Left colon (tissue), 2 donors: ENCODE measurements at places on chromosomes 1 and 21. TPM values are rescaled to one million over a fixed set of nuclear protein-coding genes. Genes with fewer than 3 reads are reported as not detected.

FAM72D gene
- total RNA-seq = 0.89 TPM

NIBAN1 gene
- 27.5 TPM for total RNA-seq

RGSL1 gene
- total RNA-seq = not detected

BGLAP gene
- total RNA-seq = 1.1 TPM

AMY1B gene
- total RNA-seq = not detected

KIAA0040 gene
- total RNA-seq = 14.8 TPM

DUSP10 gene
- total RNA-seq = 5.2 TPM

EPHA2 gene
- total RNA-seq = 48.1 TPM

AZIN2 gene
- total RNA-seq = 10.1 TPM

OR2T11 gene
- total RNA-seq = not detected

- no peak for DNase-seq
These were observed 26.0 kb upstream of the POFUT2 start for GRCh38 chr21:45313682-45314081.

DNA sequence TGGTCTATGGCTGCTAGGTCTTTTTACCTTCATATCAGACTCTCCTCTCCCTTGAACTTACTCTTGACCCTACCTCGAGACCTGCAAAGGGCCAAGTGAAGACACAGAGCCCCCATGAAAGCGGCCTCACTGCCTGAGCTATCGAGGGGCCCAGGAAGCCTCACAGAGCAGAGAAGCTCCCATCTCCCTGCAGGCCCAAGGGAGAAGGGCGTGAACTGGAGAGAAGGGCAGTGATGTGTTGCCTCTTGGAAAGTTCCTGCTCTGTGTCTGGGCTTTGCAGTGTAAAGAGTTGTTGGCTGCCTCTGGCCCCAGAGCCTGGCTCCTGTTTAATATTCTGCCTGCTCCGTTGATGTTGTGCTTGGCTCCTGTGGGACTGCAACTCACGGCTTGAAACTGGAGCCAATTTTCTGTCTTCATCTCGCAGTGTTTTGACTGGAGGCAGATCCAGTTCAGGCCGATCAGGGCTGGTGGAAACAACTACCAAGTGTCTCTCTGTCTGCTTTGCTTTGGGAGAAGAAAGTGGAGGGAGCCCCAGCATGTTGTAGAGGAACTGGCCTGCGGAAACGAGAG lies 4.3 kb downstream of the SERTAD4 start:
- DNase-seq = no peak

DNA sequence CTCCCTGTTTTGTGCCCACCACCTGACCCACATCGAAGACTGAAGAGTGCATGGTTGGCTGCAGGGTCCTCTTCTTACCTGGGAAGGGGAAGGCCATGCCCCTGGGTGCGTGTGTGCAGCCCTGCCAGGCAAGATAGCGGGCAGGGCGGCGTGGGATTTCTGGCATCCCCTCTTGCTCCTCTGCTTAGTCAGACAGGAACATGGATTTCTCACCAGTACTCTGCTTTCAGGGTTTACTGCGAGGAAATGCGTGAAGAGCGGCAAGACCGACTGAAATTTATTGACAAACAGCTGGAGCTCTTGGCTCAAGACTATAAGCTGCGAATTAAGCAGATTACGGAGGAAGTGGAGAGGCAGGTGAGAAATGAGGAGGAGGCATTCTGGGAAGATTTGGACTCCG lies 15.5 kb upstream of the MIIP start:
- no peak for DNase-seq

DNA sequence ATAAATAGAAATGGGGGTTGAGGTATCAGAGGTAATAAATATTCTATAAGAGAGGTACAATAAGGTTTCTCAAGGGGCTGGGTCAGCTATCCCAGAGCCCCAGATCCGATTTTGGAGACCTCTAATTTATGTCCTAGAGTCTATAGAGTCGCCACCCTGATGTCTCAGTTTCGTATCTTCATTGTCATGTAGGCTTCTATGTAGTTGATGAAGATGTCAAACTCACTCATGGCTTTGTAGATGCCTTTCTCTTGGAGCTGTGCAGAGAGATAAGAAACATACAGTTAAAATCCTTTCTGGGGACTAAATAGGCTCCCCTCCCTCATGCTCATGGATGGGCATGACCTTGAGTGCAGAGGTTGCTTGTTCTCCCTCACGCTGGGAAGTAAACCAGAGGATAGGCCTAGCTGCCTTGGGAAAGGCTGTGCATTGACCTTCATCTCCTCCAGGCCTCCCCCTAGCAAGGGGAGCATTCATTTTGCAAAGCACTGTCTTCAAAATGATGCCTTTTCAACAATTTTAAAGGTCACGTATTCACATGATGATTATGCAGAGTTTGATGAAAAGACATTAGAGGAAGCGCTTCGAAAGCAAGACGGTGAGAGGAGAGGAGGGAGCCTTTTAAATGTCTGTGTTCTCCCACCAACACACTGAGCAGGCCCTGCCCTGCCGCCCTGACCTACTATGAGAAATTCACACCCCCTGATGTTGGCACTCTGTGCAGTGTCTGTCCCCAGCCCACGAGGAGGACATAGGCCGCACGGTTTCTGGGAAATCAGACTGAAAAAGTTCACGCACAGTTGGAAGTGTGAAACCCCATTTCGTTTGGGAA lies 1.9 kb upstream of the IL19 start:
- no peak for DNase-seq

GRCh38 chr21:31111093-31111492 lies 72.8 kb upstream of the KRTAP19-8 start:
- no peak for DNase-seq

- no peak for DNase-seq
These were observed 212.8 kb downstream of the PBX1 start for GRCh38 chr1:164771619-164772361.

DNA sequence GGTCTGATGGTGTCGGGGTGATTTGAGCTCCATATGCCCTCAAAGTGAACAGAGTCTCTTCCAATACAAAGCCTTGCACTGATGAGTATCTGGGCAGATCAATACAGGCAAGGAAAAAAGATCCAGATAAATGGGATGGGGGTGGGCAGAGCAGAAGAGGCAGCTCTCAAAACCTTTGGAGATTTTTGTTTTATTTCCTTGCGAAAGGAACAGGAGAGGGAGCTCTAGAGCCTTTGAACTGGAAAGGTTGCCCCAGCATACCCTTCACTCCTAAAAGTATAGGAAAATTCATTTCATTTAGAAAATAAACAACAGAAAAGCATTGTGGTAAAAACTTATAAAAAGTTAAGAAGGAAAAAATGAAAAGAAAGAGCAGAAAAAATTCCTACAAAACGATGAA lies 31.4 kb upstream of the OLIG2 start:
- DNase-seq = no peak

GRCh38 chr1:87117761-87118368 lies 203.4 kb downstream of the HS2ST1 start:
- DNase-seq = no peak

DNA sequence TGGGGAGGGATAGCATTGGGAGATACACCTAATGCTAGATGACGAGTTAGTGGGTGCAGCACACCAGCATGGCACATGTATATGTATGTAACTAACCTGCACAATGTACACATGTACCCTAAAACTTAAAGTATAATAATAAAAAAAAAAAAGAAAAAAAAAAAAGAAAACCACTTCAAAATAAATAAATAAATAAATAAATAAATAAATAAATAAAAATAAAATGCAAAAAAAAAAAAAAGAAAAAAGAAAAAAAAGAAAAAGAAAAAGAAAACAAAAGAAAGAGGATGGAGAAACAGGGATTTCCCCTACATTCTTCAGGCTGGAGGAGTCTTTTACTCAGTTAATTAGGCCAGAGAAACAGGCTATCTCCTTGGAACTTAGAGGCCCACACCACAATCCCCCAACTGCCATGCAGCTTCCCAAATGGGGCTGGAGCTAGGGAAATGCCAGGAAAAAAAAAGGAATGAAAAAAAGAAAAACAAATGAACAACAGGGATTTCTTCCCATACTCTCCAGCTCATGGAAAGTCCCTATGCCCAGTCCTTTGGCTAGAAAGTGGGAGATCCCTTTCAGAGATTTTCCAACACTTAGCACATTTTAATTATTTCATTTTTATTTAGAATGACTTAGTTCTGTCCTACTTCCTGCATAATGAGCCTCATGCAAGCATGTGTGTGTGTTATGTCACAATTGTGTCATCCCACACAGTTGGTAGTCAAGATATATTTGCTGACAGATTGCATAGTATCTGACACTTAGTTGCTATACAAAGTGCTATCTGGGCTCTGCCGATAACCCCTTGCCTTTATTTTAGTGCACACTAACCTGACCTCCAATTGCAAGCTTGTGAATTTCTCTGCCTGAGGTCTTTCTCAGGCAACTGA lies 486.4 kb downstream of the PLPP3 start:
- no peak for DNase-seq

GRCh38 chr21:46562472-46562871 lies 42.4 kb downstream of the S100B start:
- DNase-seq = no peak

DNA sequence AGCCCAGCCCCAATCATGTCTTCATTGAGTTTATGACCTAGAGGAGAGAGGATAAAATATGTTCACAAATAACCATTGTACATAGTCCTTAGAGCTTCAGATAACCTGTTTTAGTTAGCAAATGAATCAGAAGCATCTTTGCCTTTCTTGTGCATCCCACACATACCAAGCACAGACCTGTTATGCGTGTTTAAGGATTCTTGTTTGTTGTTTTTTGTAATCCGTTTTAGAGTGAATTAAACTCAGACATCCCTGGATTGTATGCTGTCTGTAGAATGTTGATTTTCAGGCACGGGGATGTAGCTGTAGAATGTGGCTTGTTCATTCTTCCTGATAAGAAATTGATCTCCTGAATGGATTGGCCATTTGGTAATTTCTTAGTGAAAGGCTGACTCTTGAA lies 135.8 kb downstream of the EDEM3 start:
- DNase-seq = no peak

DNA sequence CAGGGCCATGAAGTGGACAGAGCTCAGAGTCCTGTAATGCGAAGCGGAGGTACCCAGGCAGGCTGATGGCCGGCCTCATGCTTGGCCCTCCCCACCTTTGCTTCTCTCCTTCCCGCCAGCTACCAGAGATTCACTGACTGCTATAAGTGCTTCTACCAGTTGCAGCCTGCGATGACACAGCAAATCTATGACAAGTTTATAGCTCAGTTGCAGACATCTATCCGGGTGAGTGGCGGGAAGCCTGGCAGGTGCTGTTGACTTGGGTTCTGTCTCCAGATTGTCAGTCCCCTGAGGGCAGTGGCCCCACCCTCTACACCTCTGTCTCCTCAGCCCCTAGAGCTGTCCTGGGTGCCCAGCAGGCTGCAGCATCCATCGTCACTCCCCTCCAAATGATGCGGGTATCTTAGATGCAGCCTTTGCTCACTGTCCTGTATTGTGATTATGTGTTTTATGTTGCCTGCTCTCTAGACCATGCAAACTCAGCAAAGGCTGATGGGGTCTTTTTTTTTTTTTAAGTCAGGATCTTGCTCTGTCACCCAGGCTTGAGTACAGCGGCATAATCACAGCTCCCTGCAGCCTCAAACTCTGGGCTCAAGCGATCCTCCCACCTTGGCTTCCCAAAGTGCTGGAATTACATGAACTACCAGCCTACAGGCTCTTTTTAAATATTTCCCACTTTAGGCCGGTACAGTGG lies 9.6 kb upstream of the BGLAP start:
- no peak for DNase-seq

- DNase-seq = no peak
These were observed 92.9 kb upstream of the BARHL2 start for GRCh38 chr1:90809996-90810395.

DNA sequence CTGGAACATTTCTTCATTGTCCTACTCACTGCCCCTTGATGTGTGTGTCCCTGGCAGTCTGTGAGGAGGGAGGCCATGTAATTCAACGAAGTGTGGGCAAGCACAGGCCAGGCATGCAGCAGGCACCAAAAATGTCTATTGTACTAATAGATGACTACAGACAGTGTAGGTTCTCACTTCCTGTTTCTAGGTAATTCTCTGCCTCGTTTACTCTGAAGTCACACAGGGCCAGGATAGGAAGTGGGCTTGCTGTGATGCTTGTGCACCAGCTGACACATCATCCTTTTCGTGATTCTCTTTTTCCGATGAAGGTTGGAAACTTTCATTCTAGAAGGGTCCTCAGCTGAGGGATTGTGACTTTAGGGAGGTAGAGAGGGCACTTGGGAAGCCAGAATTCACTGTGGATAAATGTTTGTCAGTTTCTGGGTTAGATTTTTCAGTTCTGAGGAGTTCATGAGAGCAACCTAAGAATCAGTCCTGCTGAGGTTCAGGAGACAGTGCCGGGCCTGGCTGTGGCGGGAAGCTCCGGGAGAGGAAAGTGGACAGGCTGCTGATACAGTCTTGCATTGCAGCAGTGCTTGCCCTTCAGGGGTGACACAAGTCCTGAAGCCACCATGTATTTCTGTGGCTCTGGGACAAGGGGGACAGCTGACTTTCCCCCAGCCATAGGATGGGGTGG lies 4.3 kb upstream of the CSF1 start:
- DNase-seq = no peak

DNA sequence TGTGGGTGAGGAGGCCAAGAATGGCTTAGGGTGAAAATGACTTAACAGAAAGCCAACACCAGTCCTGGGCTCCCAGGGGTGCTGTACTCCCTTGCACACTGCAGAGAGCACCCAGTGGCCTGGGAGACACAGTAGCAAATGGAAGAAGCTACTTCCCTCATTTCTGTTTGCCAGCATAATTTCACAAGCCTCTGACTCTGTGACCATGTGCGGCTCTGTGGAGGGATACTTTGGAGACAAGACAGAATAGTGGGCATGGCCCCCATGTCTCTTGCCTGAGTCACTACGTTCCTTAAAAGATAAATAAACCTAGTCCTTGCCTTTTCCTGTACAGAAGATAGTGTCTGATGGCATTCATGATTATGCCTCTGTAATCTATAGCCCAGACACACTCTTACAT lies 38.1 kb downstream of the TRIM62 start:
- DNase-seq = no peak

DNA sequence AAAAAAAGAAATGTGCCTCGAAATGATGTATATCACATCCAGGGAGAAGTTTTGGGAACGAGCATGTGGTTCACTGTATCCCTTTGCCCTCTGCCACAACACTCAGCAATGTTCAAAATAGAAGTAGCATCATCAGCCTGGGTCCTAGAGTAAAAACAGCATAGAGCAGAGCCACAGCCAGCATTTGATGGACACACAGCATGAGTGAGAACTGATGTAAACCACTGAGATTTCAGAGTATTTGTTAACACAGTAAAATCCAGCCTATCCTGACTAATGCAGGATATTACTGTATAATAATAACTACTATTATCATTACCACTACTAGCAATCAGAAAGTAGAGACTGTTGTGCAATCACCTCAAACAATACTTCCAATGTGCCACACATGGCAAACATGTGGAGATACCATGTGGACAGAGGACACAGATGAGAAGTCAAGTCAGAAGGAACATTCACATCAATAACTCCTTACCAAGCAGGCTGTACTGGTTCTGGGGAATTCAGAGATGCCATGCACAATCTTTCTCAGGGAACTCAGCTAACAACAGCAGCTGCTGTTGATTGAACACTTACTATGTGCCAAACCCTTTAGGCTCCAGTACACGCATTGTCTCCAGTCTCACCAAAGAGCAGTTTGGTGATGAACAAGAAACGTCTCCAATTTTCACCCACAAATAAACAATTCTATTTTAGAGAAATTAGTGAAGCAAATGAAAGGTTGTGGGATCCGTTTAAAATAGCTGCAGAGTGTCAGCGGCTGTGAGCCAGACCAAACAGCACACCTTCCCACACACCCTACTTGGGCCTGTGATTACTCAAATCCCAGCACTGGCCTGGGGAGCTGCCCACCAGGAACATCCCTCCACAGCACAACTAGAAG lies 16.6 kb upstream of the GFI1 start:
- no peak for DNase-seq

- no peak for DNase-seq
These were observed 19.7 kb upstream of the FASLG start for GRCh38 chr1:172638885-172639831.

- DNase-seq = no peak
These were observed 7.0 kb downstream of the IL12RB2 start for GRCh38 chr1:67314696-67315095.
